Stimulated activated CD4-positive, alpha-beta T cell treated with anti-CD3 and anti-CD28 coated beads, TNF-alpha, amount 100 ng/mL, for 24 hours (primary cell): ENCODE measurements at places on chromosomes 7 and 10.

- DNase-seq, result no peak
Measured at GRCh38 chr10:23516530-23516929, 77.7 kb downstream of the OTUD1 start.

GRCh38 chr7:37352974-37353948 lies 95.4 kb downstream of the ELMO1 start:
- DNase-seq, result peak; percentile 58

GRCh38 chr7:7565746-7566650 lies 686 bp upstream of the MIOS start:
- DNase-seq, result no peak

DNA sequence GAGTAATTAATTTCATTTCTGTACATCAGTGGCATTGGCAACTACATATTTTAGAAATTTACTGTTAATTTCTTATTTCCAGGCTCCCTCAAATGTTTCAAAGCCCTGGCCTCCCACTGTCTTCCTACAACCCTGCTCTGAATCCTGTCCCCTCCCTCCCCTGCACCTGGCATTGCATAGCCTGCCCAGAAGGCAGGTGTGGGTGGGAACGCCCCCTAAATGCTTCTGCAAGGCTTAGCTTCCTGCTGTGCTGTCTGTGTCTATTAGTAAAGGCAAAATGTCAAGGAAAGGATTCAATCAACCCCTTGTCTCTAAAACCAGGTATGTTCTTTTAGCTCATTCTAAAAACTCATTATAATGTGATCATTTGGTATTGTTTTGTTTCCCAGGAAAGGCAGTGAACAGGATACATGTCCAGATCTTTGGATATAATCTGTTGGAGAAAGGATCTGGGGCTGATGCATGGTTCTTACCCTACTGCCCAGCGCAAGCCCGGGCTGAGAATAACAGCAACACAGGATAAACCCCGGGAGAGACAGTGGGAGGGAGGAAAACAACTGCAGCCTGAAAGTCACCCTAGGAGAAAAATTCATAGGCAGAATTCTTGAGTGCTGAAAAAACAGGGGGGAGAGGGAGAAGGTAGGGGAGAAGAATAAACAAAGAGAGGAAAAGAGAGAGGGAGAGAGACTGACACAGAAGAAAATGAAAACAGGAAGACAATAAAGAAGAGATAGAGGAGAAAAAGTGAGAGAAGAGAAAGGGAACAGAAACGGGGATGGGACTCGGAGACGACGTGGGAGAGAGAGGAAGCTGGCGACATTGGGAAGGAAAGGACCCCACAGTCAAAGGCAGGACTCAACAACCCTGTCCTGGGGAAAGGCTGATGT lies 589 bp downstream of the ZNF488 start:
- no peak for DNase-seq

- DNase-seq, result no peak
Measured at GRCh38 chr7:150993511-150993910, 2.7 kb downstream of the NOS3 start.

GRCh38 chr7:155792315-155792960 lies 19.8 kb downstream of the SHH start:
- DNase-seq, result no peak

DNA sequence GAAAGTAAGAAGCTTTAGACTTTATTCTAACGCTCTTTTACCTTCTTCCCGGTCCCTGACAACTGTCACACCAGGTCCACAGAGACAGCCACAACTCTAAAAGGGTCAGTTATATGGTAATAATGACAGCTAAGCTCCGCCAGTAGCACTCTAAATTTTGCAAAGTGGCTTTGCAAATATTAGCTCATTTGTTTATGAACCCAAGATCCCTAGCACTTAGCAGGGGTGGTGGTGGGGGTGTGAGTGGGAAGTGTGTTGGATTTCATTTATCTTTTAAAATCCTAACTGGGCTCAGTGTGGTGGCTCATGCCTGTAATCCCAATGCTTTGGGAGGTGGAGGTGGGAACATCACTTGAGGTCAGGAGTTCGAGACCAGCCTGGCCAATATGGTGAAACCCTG lies 34.8 kb upstream of the SDK1 start:
- DNase-seq, result no peak

DNA sequence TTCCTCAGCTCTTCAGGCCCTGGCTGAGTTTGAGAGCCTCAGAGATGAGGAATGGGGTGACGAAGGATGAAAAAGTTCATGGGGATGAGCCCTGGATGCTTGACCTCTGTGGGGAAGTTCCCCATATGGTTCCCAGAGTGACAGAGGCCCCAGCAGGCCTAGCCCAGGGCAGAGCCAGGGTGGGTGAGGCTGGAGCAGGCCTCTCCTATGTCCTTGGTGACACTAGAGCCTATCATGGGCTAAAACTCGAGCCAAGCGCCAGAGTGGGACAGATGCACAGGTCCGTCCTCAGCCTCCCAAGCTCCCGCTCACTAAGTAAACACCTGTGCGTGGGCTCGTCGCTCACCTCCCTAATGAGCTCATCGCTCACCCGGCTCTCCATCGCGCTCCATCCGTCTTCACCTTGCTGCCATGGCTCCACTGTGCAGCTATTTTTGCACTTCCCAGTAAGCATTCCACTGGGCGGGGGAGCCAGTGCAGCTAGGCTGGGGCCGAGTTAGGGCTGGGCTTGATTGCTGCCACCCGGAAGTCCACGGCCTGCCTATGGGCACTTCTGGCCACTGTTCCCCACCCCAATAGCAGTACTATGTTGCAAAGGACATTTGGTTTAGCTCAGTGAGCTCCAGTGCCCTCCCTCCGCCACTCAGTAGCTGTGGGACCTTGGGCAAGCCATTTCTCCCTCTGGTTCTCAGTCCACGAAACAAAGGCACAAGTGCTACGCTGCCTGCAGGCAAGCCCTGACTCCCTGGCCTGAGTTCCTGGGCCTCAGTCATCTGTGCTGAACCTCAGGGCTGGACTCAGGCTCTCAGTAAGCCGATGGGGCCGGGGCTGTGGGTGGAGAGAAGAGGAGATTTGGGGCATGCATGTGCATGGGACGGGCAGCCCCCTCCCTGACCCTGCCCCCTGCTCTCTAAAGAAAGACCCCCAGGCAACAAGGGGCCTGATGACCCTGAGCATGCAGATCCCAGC lies 117.3 kb upstream of the PCBD1 start:
- no peak for DNase-seq

DNA sequence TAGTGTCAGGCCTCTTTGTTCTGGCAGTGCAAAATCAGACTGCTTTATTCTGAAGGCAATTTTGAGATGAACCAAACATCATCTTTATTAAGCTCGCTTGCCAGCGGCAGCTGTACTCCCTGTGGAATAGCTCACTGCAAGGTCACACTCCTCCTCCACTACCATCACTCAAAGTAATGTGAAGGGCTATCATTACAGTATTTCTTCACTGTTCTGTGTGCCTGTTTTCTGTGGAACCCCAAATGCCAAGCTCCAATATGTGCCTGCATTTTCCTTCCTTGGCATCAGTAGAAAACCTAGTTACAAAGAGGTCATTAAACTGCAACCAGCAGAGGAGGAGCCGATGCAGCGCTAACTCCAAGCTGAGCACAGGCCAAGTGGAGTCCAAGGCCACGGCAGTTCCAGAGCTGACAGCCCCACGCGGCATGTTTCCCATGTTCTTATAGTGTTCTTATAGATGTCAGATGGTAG lies 21.4 kb downstream of the BCCIP start:
- DNase-seq, result no peak

DNA sequence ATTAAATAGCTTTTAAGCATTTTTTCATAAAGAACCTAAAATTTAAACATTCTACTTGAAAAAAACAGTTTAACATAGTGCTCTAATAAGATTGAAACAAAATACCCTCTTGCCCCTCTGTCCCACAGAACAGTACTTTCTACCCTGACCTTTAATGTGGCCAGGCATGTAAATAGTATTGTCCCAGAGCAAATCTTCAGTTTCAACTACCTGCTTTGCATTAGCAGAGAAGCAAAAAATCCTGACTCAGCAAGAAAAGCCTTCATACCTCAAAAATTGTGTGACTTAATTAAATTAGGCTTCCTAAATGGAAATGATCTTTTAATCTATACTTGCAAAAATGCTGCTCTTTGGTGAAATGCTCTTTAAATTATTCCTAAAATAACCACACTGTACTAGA lies 237.4 kb upstream of the AOAH start:
- no peak for DNase-seq
